ENCODE measurements at places on chromosomes 2 and 18.

DNA sequence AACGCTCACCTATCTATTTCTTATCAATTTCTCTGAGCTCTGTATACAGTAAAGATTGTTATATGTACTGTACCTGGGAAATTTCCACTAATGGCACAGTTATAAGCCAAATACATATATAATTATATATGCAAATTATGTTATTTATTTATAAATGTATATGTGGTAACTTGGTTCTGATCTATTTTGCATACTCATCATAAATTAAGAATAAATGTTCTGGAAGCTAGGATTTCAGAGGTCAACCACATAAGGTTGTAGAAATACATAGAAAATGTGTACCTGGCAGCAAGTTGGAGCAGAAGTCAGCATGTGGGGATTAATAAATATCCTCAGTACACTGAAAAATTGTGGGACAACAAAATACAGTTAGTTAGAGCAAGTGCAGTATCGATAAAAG lies 353.7 kb upstream of the ZNF521 start:
- no peak for DNase-seq

GRCh38 chr18:35514752-35515459 lies 17.1 kb upstream of the INO80C start:
- no peak for DNase-seq

- DNase-seq: no peak
Measured at GRCh38 chr2:201255408-201256033, 4.8 kb upstream of the CASP8 start.

GRCh38 chr18:23143016-23143814 lies 7.9 kb downstream of the CABLES1 start:
- peak; percentile 71 for DNase-seq

DNA sequence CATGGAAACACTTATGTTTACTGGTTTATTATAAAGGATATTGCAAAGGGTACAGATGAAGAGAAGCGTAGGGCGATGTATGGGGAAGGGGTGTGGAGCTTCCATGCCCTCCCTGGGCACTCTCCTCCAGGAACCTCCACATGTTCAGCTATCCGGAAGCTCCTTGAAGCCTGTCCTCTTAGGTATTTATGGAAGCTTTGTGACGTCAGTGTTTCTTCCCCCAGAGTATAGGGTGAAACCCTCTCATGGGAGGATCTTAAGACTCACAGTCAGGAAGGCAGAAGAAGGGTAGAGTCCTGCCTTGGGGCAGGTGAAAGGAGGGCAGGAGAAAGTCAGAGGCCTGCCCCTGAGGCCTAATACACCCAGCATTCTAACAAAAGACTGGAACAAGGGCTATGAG lies 61.3 kb upstream of the CREB1 start:
- DNase-seq: no peak

- no peak for DNase-seq
Measured at GRCh38 chr2:16635791-16636699, 29.6 kb downstream of the CYRIA start.

- no peak for DNase-seq
Measured at GRCh38 chr2:178194600-178195389, 483 bp downstream of the OSBPL6 start.

- DNase-seq: no peak
Measured at GRCh38 chr2:128409326-128410034, 90.8 kb upstream of the HS6ST1 start.

DNA sequence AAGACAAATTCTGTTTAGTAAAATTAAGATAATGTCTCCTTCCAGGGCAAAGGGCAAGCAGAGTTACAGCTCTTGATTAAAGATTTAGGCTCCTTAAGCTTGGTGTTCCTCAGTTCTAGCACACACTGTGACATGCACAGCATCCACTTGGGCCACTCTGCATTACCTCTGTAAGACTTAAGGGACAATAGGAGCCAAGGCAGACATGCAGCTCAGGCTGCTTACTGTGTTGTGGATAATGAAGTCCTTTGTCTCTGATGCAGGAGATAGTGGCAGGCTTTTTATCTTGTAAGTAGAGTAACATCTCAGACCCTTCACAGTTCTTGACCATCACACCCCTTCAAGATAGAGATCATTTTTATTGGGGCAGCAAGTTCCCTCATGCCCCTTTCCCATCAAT lies 31.2 kb downstream of the RBM45 start:
- DNase-seq: no peak

DNA sequence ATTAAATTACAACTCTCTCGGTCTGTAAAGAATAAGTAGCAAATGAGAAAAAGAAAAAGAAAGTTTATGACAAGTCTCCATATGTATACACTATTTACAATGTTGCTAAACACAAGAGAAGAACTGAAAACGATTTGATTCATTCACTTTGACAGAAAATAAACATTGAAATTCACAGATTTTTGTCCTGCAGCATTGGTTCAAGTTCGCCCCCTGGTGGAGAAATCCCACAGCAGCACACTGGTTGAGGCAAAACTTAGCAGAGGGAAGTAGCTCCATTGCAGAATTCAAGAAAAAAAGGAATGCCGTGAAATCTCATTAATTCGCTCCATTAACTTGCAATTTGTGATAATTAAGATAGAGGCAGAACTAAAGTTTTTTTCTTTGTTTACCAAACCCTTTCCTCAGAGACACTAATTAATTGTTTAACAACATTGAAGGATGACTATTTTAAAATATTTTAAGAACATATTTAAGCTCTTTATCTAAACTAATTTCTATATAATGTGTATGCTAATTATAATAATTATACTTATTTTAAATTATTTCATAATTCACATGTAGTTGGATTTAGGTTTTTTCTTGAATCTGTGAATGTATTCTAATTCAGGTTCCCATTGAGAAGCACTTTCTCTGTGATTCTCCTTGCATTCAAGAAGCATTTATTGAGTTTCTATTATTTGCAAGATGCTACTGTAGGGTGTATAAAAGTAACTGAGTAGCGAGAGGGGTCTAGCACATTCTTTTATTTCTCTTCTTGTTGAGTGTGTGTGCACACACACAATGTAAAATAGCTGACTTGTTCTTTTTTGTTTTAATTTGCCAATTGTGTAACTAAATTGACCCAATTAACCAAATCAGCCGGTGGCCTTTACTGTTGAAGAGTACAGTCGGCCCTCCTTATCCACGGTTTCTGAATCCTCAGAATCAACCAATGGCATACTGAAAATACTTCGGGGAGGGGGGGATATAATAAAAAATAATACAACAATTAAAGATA lies 74.1 kb downstream of the COL4A3 start:
- DNase-seq: peak; percentile 48

DNA sequence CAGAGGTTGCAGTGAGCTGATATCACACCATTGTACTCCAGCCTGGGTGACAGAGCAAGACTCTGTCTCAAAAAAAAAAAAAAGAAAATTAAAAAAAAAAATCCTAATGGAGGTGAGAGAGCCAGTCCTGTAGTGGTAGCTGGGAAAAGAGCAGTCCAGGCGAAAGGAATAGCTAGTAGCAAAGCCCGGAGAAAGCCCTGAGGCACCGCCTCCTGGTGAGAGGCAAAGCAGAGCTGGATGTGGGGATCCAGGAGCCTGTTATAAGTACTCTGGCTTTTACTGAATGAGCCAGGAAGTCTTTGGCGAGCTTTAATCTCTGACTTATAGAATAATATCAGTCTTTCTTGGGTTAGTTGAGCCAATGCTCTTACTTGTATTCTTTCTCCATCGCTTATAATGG lies 6.6 kb upstream of the KLHL23 start:
- no peak for DNase-seq

DNA sequence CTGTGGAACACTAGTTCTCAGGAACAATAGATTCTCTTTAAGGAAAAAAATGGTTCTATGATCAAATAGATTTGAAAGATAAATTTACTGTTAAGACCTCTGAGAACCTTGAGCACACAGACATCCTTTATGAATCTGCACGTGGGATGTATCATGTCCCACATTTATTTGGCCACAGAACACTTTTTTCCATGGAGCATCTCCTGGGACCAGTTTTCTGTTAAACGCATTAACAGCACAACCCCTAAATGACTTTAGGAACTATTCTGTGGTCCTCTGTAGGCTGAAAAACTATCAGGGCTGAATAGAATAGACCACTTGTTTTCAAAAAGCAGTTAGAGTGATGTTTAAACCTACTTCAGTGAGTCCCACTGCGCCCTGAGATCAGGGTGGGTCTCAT lies 132.2 kb upstream of the PID1 start:
- DNase-seq: no peak

GRCh38 chr18:73774811-73775509 lies 372.7 kb downstream of the FBXO15 start:
- no peak for DNase-seq

GRCh38 chr2:136468799-136469369 lies 296.5 kb upstream of the THSD7B start:
- DNase-seq: no peak

DNA sequence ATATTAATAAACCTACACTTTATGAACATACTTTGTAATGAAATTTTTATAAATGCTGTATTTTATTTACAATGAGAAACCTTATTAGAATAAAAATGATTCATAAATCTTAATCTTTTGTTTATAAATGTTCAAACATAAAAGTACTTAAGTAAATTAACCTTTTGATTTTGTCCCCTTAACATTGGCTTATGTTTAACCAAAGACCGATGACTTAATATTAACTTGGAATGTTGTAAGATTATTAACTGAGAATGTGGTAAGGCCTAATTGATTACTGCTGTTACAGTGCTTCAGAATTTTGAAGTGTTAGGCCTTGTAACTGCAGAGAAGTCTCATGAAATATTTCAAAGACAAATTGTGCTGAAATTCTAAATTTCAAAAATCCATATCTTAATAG lies 5.7 kb downstream of the CPS1 start:
- no peak for DNase-seq

GRCh38 chr2:109020217-109020637 lies 31.2 kb upstream of the EDAR start:
- no peak for DNase-seq

DNA sequence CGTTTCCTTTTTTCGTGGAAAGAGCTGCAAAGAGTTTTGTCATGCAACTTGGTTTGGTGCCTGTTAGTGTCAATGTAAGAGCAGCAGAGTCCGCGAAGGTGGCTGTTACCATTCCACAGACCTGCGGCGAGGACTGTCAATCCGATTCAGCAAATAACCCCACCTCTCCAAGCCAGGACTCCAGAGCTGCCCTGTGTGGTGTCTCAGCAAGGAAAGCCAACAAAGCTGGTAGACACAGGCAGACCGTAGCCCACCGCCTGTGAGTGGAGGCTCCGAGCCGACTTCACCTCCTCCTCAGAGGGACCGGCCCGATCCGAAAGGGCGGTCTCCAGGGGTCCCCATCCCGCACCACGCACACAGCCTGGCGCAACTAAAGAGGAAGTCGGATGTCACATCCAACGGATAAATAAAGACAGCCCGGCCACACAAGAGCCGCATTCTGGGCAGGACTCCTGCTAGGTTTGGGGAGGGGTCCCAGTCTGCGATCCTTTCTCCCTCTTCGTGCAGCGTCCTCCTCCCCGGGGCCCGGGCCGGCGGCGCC lies 819 bp downstream of the ANKRD44 start:
- DNase-seq: peak; percentile 69

DNA sequence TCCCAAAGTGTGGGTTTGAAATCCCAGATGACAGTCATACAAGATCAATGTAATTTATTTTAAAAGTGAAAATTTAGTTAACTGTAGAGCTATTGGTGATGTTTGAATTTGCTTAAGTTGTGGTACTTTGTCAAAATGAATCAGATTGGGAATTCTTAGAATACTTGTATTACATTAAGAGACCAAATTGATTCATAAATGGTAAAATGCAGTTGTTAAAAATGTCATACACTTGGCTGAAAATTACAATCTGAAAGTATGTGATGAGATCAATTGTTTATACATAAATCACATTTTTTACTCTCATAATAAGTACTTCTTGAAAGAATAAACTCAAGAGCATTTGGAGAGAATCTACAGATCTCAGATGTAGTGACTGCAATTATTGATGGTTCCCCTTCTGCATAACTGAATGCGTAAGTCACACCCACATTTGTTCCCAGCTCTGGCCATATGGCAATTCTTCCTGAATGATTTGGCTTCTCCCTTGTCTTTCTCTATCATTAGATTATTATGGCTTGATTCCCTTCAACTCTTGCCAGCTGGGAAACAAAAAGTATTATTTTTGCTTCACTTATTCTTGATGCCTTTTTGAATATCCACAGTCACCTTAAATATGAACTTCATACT lies 558.5 kb downstream of the CPS1 start:
- no peak for DNase-seq

DNA sequence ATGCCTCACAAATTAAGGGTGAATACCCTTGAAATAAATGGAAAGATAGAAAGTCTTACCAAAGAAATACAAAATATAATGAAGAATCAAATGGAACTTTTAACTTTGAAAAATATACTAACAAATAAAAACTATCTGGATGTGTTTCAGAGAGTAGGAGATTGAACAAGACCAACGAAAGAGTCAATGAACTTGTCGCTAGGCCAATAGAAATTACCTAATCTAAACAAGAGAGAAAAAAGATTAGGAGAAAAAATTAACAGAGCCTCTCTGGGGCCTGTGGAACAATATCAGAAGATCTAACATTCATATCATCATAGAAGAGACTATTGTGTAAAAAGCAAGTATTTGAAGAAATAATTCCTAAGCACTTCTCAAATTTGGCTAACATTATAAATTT lies 11.1 kb downstream of the FRZB start:
- DNase-seq: no peak

- no peak for DNase-seq
Measured at GRCh38 chr2:150625741-150626140, 138.3 kb upstream of the RND3 start.

DNA sequence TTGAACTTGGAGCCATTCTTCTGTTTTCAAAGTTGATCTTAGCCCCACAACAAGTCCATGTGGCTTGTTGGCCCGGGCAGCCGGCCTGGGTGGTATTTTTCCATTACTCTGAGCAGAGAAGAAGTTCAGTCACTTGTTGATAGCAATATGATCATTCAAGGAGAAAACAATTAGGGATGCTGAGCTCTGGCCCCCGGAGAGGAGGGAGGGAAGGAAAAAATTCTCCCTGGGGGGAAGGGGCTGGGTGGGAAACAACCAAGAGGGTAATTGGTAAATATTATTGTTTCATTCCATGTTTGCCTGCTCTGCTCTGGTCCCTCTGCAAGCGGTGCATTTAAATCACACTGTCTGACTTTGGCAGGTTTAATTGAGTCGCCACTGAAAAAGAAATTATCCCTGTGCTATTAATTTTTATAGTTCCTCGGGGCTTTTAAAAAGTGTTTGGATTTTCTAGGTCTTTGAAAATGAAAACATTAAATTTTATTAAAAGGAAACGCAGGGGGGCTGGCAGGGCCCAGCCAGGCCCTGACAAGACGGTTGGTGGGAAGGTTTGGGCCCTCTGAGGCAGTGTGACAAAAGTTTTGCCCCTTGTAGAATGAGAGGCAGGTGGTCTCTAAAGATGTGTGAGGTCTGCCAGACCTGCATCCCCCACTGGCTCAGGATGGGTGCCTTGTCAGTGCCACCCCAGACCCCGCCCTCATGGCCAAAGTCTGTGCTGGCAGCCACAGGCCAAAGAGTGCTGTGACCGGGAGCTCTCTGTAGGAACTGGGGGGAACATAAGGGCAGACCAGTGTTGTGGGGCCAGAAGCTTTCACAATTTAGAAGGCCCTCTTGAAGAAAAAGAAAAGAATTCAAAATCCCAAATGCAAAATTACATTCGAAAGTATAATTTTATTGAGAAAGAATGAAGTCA lies 52.5 kb upstream of the SLC14A2 start:
- DNase-seq: no peak
